ENCODE measurements at places on chromosomes 7 and 10.

GRCh38 chr10:126917375-126917774 lies 12.1 kb downstream of the DOCK1 start:
- no peak for DNase-seq

- DNase-seq = no peak
These were observed 132.4 kb upstream of the PTN start for GRCh38 chr7:137475966-137476365.

- DNase-seq = no peak
These were observed 62.3 kb downstream of the ATE1 start for GRCh38 chr10:121865554-121865953.

DNA sequence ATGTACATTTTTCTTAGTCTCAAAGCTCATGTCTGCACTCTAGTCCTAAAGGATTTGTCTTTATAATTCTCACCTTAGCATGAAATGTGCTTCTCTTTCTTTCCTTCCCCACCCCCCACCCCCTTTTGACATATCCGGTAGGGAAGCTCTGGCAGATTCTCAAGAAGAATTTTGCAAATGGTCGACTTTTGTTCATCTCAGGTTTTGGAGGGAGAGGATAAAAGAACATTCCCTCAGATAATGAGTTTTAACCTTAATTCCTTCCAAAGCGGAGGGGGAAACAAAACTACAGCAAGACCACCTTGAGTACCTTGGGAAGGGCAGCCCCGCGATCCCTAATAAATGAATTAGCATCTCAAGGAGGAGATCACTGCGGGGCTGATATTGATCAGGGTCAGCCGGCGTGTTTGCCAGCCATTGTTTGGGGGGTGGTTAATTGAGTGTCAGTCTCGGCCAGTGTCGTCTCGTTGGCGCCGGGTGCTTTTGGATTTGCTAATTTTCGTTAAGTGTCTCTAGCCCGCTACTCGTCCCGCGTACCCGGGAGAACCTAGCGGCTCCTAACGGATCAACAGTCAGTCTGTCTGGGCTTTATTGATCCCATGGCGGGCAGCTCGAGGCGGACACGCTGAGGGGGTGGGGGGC lies 874 bp upstream of the BAMBI start:
- no peak for DNase-seq

DNA sequence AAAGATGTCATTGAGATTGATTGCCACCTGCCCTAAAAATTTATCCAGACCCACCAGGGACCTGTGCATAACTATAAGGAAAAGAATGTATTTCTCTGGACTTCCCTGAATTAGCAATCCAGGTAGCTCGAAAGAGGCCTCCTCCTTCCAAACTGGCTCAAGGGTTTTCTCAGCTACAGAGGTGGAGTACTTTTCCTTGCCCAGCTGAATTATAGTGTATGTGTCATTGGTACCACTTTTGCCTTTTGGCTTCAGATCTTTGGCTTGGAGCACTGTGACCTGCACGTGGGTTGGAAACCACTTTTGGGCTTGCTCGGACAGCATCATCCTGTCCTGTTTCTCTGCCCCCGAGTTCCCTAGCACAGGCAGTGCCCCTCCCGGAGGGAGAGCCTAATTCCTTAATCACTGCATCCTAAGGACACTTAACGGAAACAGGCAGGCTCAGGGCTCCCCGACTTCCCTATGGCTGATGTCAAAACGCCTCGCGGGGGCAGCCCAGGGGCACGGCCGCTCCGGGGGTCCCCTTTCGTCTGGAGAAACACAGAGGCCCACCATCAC lies 825 bp downstream of the RAB11FIP2 start:
- peak; percentile 7 for DNase-seq

- no peak for DNase-seq
These were observed 194.0 kb downstream of the TAX1BP1 start for GRCh38 chr7:27933671-27934565.

DNA sequence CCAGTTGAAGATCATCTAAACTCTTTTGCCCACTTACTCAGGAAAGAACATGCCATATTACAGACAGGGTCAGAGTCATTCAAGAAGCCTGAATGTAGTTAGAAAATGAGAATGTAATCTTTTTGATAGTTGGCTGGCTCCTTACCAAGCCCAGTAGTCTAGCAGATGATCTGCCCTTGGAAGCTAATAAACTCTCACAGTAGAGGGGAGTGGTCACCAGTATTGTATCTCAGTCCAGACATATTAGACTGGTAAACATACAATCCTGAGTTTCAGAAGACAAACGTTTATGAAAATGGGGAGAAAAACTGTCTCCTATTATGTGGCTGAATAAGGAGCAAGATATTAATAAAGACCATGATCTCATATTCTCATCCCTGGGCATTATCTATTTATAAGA lies 65.3 kb downstream of the SEPTIN7 start:
- DNase-seq = no peak

DNA sequence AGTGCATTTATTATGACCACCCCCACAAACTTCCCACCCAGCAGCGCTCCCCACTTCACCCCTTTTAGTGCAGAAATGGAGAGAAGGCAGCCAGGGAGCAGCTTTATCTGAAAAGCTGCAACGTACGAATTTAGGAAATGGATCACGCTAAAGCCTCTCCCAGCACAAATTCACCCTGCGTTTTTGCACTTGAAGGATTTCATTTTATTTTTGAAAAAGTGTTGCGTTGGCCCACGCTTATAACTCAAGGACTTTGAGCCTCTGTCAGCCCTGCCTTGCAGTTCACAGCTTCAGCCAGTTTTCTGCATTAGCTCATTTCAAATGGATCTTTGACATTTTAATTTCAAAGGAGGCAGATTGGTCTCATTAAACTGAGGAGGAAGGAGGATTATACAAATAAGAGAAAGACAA lies 556.1 kb downstream of the KCNMA1 start:
- no peak for DNase-seq

GRCh38 chr10:106593876-106594275 lies 570.6 kb downstream of the SORCS1 start:
- no peak for DNase-seq

DNA sequence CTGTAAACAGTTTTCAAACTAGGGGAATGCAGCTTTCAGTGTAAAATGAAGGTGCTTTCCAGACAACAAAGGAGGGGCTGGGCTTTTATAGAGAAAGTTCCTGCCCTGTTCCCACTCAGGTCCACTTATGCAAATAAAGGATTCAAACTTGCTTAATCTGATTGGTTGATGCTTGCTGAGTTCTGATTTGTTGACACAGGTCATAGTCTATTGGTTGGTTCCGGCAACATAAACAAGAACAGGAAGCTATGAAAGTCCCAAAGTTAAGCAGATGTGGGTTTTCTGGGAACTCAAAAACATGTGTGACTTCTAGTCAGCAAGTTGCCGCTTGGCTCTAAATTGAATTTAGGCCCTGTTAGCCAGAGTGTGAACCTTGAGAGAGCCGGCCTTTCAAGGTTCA lies 194.2 kb upstream of the SVIL start:
- DNase-seq = no peak

GRCh38 chr7:139095194-139095659 lies 14.3 kb downstream of the ZC3HAV1 start:
- DNase-seq = peak; percentile 49

GRCh38 chr7:45888185-45888992 lies at the start of gene IGFBP1:
Gene IGFBP1, plus strand, starts transcription at chr7:45888488. Its CDS starts 165 bp downstream, at chr7:45888653.
- no peak for DNase-seq

DNA sequence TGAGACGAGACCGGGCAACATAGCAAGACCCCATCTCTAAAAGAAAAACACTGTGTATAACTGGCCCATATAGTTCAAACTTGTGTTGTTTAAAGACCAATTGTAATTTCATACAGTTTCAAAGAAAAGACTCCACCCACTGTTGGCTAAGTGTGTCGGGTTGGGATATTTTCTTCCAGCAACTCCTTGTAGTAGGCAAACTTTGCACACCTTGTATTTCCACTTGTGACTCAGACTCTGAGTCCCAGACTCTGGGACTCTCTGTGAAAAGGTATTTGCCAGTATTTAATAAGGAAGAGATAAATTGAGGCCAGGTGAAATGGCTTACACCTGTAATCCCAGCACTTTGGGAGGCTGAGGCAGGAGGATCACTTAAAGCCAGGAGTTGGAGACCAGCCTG lies 29.3 kb upstream of the RHBDD2 start:
- DNase-seq = no peak

- DNase-seq = no peak
These were observed 243.8 kb downstream of the GLI3 start for GRCh38 chr7:41992881-41993867.

DNA sequence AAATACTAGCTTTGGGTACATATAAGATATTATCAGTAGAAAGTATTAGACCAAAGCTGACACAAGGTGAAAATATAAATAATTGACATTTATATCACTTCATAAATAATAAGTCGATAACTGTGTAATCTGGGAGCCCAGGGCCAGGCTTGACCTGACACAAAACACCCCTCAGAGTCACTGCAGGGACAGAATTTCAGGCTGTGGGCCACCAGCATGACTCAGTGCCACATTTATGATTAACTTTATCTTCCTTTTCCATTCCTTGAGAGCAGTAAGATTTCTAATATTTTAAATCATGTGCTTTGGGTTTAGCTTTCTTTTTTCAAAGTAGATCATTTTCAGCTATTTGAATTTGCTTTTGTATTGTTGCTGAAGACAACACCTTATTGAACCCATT lies 102.9 kb upstream of the NFE2L3 start:
- no peak for DNase-seq

GRCh38 chr10:89615112-89615511 lies 29.9 kb downstream of the PANK1 start:
- no peak for DNase-seq

DNA sequence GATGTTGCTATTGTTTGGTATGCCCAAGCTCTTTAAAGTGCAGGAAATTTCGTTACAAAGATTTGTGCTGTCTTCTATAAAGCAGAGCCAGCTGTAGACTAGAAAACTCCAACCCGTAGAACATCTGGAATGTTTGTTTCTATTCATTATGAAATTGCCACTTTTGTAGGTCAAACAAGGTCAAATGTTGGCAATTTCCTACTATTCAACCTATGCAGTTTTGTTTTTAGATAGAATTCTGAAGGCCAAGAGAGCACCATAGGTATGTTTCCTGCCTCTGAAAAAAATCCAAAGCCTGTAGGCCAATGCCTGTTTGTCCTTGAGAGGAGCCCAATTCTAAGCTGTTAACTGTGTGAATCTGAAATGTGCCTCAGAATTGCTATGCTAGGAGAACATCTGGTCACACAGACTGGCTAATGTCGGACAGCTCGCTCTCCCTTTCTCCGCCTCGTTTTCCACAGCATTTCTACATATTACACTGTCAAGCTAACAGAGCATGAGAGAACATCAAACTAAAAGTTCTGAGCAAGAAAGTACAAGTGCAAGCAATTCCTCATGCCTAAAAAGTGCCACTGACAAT lies 267.2 kb upstream of the LRGUK start:
- no peak for DNase-seq

Data from activated CD8-positive, alpha-beta memory T cell treated with anti-CD3 and anti-CD28 coated beads for 1 hour (primary cell).